Transverse colon (tissue), 4 donors: ENCODE measurements at places on chromosomes 6 and 20. TPM values are rescaled to one million over a fixed set of nuclear protein-coding genes. Genes with fewer than 3 reads are reported as not detected.

DNA sequence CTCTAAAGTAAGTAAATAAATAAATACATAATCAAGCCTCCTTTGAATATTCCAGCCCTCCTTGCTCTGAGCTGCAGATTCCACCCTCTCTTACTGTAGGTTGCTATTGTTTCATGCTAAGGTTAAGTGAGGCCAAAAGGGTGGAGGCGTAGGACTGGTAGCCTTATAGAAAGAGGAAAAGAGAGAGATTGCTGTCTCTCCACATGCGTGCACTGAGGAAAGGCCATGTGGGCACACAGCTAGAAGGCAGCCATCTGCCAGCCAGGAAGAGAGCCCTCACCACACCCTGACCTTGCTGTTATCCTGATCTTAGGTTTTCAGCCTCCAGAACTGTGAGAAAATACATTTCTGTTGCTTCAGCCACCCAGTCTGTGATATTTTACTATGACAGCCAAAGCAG is 87.4 kb upstream of the SHLD1 start:
- no peak for DNase-seq

Gene SIRPB2
- total RNA-seq: not detected

- no peak for DNase-seq
Measured at GRCh38 chr6:41443616-41444525, 102.3 kb upstream of the FOXP4 start.

GRCh38 chr20:17471606-17472187 is 59.5 kb downstream of the BFSP1 start:
- DNase-seq: no peak

GRCh38 chr20:50561379-50562078 is 51.3 kb downstream of the PTPN1 start:
- no peak for DNase-seq
